Esophagus squamous epithelium (tissue), 5 donors: ENCODE measurements at places on chromosomes 6 and 20.

- no peak for DNase-seq
Observed at GRCh38 chr6:149831308-149831820, 32.8 kb downstream of the LRP11 start.

- no peak for DNase-seq
Observed at GRCh38 chr20:906703-907270, 9.3 kb downstream of the ANGPT4 start.

GRCh38 chr6:17039266-17039665 is 62.6 kb upstream of the STMND1 start:
- no peak for DNase-seq

DNA sequence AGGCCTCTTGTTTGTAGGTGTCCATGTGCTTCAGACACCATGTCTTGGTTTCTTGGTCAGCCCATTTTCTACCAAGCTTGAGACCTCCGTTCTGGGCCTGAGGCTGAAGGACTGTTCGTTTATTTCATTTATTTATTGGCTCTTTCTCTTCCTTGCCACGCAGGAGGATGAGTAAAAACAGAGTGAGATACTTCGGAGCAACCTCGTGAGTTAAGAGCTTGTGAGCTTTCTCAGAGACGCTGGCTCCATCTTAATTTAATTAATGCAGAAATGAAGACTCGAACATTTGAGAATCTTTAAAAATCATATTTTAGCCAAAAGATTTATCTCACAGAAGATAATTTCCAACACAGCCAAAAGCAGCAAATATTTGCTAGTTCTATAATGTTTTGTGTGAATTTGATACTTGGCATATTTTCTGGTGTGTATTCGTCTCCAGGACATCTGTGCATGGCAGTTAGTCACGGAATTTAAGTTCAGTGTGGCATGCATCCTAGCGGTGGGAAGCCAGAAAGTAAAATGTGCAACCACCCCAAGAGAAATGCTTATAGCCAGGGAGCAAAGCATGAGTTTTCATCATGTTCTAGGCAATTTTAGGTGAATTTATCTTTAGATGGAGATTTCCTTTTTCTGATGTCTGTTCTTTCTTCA is 76.0 kb downstream of the THBS2 start:
- DNase-seq, result no peak

DNA sequence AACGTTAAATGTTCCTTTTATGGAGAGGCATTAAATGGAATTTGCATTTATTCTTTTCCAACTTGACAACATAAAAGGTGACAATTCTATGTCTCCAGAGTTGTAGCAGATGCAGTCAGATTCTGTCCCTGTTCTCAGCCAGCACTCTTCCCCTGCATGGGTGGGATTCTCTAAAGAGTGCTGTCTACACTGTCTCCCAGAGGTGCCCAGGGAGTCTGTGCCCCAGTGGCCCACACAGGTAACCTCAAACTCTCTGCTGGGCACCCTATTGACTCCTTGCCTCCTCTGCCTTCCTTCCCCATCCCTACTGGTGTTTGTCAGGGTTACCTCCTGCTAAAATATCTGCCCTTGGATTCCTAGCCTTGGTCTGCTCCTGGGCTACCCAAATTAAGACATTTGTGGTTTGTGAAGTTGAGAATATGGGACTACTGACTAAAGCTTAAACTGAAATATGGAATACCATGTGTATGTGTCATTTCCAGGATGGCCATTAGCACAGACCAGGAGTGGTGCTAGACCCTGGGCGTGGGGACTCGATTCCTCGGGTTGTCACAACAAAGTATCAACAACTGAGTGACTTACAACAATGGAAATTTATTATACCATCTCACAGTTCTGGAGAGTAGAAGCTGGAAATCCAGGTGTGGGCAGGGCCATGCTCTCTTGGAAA is 284.7 kb downstream of the CDH26 start:
- no peak for DNase-seq

- no peak for DNase-seq
Observed at GRCh38 chr20:50136822-50137599, 16.5 kb downstream of the PEDS1 start.

DNA sequence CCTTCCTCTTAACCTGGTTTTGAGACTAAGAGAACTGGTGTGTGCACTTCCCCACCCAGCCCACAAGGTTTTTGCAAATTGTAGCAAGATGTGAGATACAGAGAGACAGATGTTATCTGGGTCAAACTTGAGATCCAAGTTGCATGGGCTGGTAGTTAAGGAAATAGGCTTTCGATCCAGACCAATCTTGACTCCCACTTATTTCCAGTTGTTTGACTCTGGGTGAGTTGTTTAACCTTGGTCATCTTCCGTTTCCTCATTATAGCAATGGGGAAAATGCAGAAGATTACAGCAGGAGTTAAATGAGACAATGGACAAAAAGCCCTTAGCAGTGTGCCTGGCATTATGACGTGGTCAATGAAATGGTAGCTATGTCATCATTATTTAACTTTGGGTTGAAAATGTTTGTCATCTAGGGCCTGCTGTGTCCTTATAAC is 1.7 kb downstream of the SNX21 start:
- DNase-seq, result no peak

DNA sequence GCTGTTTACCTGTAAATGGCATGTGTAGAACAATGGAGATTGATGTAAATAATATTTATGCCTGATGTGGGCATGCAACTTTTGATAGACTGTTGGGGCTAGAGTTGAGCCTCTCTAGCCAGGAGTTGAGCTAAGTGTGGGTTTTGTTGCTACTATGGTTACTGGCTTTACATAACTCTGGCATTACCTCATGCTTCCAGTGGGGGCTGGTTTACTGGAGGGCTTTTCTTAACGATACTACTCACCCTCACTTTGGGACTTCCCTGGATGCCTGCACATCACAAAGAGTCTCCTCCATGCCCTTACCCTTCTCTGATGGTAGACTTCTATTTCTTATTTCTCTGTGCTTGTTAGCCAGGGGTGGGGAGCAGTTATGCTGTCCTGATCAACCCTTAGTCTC is 524.6 kb upstream of the CDH4 start:
- DNase-seq, result no peak
